ENCODE measurements at places on chromosomes 11 and 22.

DNA sequence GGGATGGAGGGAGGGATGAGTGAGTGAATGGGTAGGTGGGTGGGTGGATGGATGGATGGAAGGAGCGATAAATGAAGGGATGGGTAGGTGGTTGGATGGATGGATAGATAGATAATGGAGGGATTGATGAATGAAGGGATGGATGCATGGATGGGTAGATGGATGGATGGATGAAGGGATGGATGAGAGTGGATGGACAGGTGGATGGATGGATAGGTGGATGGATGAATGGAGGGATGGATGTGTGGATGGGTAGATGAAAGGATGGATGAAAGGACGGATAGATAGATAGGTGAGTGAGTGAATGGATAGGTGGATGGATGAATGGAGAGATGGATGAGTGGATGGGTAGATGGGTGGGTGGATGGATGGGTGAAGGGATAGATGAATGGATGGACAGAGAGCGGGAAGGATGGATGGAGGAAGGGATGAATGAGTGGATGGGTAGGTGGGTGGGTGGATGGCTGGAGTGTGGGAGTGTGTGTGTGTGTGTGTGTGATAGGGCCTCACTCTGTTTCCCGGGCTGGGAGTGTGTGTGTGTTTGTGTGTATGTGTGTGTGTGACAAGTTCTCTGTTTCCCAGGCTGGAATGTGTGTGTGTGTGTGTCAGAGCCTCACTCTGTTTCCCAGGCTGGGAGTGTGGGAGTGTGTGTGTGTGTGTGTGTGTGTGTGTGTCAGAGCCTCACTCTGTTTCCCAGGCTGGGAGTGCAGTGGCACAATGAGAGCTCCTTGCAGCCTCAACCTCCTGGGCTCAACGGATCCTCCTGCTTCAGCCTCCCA, 2.1 kb upstream of the PRR33 start:
- DNase-seq: no peak

DNA sequence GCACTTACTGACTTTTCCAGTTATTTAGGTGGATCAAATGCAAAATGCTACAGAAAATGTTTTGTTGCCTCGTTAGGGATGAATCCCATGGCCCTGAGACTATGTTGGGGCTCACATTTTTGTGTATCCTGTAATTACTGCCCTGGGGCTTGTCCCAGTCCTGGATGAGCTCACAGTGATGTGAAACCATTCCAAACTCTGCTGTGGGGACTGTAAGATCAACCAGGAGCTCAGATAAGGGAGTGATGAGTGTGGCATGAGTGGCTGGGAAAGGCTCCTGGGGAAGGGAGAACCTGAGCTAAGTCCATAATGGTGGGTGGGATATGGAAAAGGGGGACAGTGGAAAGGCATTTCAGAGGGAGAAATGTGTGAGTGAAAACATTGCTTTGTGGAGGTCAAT, 54.0 kb downstream of the SLC5A1 start:
- no peak for DNase-seq

DNA sequence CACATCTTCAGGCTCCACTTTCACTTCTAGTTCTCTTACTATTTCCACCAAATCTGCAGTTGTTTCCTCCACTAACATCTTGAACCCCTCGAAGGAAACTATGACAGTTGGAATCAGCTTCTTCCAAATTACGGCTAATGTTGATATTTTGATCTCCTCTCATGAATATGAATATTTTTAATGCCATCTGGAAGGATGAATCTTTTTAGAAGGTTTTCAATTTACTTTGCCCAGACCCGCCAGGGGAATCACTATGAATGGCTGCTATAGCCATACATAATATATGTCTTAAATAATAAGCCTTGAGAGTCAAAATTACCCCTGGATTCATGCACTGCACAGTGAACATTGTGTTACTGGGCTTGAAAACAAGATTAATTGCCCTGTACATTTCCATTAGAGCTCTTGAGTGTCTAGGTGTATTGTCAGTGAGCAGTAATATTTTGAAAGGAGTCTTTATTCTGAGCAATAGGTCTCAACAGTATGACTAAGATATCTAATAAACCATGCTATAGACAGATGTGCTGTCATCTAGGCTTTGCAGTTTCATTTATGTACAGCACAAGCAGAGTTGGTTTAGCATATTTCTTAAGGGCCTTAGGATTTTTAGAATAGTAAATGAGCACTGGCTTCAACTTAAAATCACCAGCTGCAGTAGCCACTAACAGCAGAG, 48.3 kb upstream of the LRRC55 start:
- DNase-seq: no peak

DNA sequence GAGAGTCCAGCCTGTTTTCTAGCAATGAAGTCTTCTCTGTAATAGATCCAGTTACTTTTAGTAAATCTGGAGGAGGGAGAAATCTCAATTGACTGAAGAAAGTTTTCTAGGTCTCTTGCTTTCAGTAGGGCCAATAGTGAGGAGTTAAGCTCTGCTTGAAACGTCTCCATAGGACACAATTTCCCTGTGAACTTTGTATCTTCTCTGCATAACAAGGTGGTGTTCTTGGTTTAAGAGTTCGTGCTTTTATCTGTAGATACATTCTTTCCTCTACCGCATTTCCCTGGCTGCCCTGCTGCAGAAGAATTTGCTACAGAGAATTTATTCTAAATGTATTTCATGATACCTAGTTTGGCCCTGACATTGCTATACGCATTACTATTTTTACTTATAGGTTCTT, 183.1 kb downstream of the ARHGAP42 start:
- no peak for DNase-seq
